ENCODE measurements at places on chromosomes 4 and X. TPM values are rescaled to one million over a fixed set of nuclear protein-coding genes. Genes with fewer than 3 reads are reported as not detected.

DNA sequence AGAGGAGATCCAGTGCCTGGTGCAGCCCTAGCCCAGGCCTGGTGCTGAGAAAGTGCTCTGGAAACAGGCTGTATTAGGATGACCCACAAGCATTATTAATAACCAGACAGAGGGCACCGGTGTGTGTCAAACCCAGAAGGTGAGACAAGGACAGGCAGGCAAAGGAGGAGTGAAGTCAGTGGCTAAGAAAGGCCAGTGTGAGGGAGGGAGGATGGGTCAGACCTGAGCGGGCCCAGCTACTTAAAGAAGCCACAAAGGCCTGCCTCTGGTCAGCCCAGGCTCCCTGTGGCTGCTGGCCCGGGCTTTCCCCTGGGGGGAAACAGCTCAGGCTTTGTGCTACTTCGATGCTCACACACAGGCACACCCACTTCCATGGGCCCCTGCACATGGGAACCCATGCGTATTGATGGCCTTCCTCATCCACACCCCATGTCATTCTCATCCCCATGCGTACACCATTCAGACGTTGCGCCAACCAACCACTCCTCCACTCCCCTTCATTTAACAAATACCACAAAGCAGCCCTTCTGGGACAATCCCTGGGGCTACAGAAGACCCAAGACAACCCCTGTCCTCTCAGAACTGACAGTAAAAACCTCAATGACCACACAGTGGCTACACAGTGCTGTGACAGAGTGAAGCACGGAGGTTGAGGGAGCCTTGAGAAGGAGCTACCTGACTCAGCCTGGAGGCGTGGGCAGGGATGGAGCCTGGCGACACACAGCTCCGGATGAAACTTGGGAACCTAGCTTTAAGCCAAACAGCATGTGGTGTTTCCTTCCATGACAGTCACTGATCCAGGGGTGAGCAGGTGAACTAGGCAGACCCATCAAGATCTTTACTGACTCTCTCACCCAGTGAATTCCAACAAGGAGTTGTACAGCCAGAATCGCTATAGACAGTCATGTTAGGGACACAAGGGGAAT lies 24.9 kb upstream of the MTM1 start:
- H3K4me1 ChIP-seq: no peaks in the 10 kb centered on the region
- H3K36me3 ChIP-seq: no peaks in the 10 kb centered on the region
- no peak overlapping the region for H3K27ac ChIP-seq
- H3K27me3 ChIP-seq: no peaks in the 10 kb centered on the region

DNA sequence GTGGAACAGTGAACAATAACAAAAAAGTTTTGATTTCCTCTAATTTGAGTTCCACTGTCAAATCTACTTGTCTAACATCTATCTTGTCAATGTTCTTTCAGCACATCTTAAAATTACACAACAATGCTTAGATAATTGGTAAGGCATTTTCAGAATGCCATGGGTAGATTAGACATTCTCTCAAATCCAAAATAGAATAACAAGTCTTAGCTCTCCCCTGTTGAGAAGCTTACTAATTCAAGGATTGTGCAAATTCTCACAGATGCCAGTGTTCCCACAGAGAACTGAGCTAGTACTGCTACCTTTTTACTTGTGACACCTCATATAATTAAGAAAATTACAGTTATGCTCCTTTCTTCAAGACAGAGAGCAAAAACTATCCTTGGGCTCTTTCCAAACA lies 2442.0 kb downstream of the PCDH7 start:
- DNase-seq: no peak
- no peaks in the 10 kb centered on the region for H3K4me1 ChIP-seq
- H3K4me3 ChIP-seq: no peak overlapping the region

Gene LONRF3
- 0.29 TPM for total RNA-seq

GRCh38 chr4:86934147-86934770 lies 552 bp upstream of the AFF1 start:
- no peaks in the 10 kb centered on the region for H3K36me3 ChIP-seq
- peaks cover 8% of the 10 kb centered on the region for H3K27me3 ChIP-seq
- no peak overlapping the region for H3K27ac ChIP-seq
- DNase-seq: no peak
- H3K4me3 ChIP-seq: peak overlapping the region; percentile 73
- H3K4me1 ChIP-seq: peaks cover 8% of the 10 kb centered on the region

- no peaks in the 10 kb centered on the region for H3K36me3 ChIP-seq
- H3K27me3 ChIP-seq: no peaks in the 10 kb centered on the region
- H3K27ac ChIP-seq: no peak overlapping the region
- no peak for DNase-seq
- H3K4me3 ChIP-seq: no peak overlapping the region
- H3K4me1 ChIP-seq: no peaks in the 10 kb centered on the region
These were observed 79.1 kb upstream of the LCORL start for GRCh38 chr4:18100657-18101056.

GRCh38 chrX:40147126-40147952 lies 49.6 kb upstream of the BCOR start:
- peaks cover 8% of the 10 kb centered on the region for H3K27me3 ChIP-seq
- DNase-seq: peak; percentile 14
- no peak overlapping the region for H3K27ac ChIP-seq
- peaks cover 14% of the 10 kb centered on the region for H3K4me1 ChIP-seq

DNA sequence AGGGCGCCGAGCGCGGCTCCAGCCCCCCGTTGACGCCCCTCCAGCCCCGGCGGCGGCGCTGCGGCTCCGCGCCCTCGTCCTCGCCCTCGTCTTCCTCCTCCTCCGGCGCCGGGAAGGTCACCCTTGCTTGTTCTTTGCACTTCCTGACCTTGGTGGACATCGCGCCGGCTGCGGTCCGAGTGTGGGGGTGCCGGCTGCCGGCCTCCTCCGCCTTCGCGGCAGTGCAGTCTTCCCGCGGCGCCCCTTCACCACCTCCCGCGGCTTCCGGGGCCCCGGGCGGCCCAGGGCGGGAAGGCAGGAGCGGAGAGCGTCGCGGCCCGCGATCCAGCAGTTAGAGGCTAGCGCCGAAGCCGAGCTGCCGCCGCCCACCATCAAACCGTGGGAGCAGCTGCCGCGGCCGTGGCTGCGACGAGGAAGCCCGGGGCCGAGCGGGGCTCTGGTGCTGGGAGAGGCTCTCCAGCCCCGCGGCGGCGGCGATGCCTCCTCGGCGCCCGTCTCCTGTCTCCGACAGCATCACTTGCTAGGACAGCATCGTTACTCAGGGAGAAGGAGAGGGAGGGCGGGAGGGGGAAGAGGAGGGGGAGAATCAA lies at the start of gene TRPC3:
TSS of gene TRPC3 (minus strand) at position 540 of the 590 bp plus-strand sequence. CDS start at position 160, 380 bp downstream.
- peaks cover 5% of the 10 kb centered on the region for H3K4me1 ChIP-seq
- H3K4me3 ChIP-seq: peak within 1 kb of the TSS; percentile 89
- peaks cover 13% of the 10 kb centered on the region for H3K27me3 ChIP-seq
- no peaks in the 10 kb centered on the region for H3K36me3 ChIP-seq

- H3K27me3 ChIP-seq: no peaks in the 10 kb centered on the region
- H3K36me3 ChIP-seq: no peaks in the 10 kb centered on the region
- no peak overlapping the region for H3K27ac ChIP-seq
- DNase-seq: no peak
- H3K4me3 ChIP-seq: no peak overlapping the region
These were observed 812.1 kb upstream of the INTU start for GRCh38 chr4:126820631-126821030.

Gene SOWAHB
- total RNA-seq: 0.17 TPM

DNA sequence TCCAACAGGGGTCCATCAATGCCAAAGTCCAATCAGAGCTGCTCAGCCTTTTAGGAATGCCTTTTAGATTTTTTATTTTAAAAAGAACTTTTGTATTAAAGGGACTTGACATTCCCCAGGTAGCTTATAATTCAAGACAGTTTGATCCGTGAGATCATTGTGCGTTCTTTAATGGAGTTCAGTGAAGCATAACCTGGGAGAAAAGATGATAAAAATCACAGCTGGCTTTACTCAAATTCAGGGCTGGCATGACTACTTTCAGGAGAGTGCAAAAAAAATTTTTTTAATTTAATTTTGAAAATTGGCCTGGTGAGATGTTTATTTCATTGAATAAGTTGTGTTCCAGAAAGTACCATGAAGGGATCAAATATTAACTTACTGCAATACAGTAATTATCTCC lies 118.2 kb downstream of the VCX2 start:
- no peaks in the 10 kb centered on the region for H3K4me1 ChIP-seq
- no peaks in the 10 kb centered on the region for H3K36me3 ChIP-seq
- no peak for DNase-seq
- H3K27ac ChIP-seq: no peak overlapping the region
- H3K27me3 ChIP-seq: no peaks in the 10 kb centered on the region

DNA sequence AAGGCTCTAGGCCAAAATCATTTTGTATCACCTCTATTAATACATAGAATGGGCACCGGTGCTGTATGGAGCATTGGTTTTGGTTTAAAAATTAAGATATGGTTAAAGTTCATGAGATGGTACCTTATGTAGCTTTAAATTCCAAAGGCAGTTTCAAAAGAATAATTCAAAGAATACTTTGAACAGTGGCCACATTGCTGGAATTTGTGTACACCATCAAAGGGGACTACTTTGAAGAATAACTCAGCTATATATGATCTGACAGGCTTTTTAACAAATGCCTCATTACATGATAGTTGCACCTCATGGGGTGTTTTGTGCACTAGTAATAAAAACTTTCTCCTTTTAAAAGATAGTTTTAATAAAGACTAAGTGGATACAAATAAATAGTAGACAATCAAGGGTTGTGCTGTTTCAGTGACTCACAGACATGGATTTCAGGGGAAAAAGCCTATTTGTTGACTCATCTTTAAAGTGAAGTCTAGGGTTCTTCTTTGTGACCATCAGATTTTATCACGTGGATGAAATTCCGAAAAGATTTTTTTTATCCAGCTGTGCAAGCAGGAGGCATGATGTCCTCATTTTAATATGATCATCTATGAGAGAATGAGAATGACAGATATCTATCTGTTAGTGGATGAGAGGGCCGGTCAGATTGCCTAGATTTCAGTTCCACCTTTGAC lies 12.8 kb downstream of the MTM1 start:
- no peaks in the 10 kb centered on the region for H3K27me3 ChIP-seq
- no peak overlapping the region for H3K4me3 ChIP-seq
- H3K36me3 ChIP-seq: no peaks in the 10 kb centered on the region
- no peak overlapping the region for H3K27ac ChIP-seq
- no peaks in the 10 kb centered on the region for H3K4me1 ChIP-seq

GRCh38 chrX:24248042-24248441 lies 65.8 kb downstream of the SUPT20HL2 start:
- DNase-seq: no peak
- no peaks in the 10 kb centered on the region for H3K36me3 ChIP-seq
- H3K4me1 ChIP-seq: peaks cover 3% of the 10 kb centered on the region
- peaks cover 2% of the 10 kb centered on the region for H3K27me3 ChIP-seq

- no peak for DNase-seq
- peaks cover 2% of the 10 kb centered on the region for H3K27me3 ChIP-seq
- H3K4me1 ChIP-seq: peaks cover 6% of the 10 kb centered on the region
- H3K27ac ChIP-seq: no peak overlapping the region
These were observed 12.8 kb upstream of the BOD1L1 start for GRCh38 chr4:13640149-13640940.

Gene NAA11
- not detected for total RNA-seq

- no peak overlapping the region for H3K27ac ChIP-seq
- H3K4me1 ChIP-seq: peaks cover 2% of the 10 kb centered on the region
- H3K4me3 ChIP-seq: no peak overlapping the region
- H3K36me3 ChIP-seq: peaks cover 4% of the 10 kb centered on the region
- no peak for DNase-seq
These were observed 62.2 kb downstream of the TIGD2 start for GRCh38 chr4:89173336-89174090.

Gene FRMPD3
- 24.9 TPM for total RNA-seq

- H3K36me3 ChIP-seq: no peaks in the 10 kb centered on the region
- H3K27ac ChIP-seq: no peak overlapping the region
- H3K4me1 ChIP-seq: peaks cover 14% of the 10 kb centered on the region
- DNase-seq: no peak
- no peaks in the 10 kb centered on the region for H3K27me3 ChIP-seq
These were observed 57.0 kb upstream of the ARSJ start for GRCh38 chr4:114036426-114036825.

Gene PHOX2B
- 101 TPM for total RNA-seq

DNA sequence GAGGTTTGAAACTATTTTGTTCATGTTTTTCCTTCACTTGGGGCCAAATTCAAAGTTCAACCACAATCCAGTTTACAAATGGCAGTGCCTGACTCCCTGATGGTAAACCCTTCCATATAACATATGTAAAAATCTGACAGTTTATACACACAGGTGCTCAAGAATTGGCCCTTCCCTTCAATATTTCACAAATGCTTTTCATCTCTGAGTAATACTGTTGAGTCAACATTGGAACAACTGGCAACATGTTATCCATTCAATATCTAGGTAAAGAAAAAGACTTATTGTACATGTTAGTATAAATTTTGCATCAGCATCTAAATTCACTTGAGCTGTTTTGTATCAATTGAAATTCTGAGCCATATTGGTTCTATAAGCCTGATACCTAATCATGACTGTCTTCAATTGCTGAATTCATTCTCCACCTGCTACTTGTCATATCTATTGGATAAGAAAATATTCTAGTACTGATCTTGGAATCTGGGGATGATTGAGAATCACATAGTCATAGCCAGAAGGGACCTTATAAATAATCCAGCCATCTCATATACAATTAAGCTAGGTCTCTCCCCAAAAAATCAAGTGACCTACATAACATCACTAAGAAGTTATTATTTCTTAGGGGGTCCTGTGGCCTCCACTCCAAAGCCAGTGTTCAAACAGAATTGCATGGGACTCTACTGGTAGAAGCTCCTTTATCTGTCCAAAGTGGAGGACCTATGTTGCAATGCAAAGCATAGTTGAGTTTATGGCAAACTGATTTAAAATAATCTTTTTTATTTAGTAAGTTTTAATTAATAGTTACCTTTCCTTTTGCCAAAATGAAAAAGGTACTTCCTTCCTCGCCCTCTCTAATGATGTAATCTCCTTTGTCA lies 61.9 kb downstream of the PRKG2 start:
- H3K36me3 ChIP-seq: peaks cover 16% of the 10 kb centered on the region
- H3K27me3 ChIP-seq: peaks cover 2% of the 10 kb centered on the region
- peaks cover 4% of the 10 kb centered on the region for H3K4me1 ChIP-seq
- peak overlapping the region; percentile 54 for H3K27ac ChIP-seq
- DNase-seq: no peak

- no peaks in the 10 kb centered on the region for H3K4me1 ChIP-seq
- no peaks in the 10 kb centered on the region for H3K27me3 ChIP-seq
- no peak for DNase-seq
- H3K36me3 ChIP-seq: no peaks in the 10 kb centered on the region
- no peak overlapping the region for H3K4me3 ChIP-seq
These were observed 175.8 kb upstream of the MTMR8 start for GRCh38 chrX:64571011-64571410.

Gene MAGEA1
- total RNA-seq: not detected
